Stimulated activated CD4-positive, alpha-beta T cell treated with anti-CD3 and anti-CD28 coated beads, Interleukin-2, amount 100 ng/mL, for 4 hours (primary cell): ENCODE measurements at places on chromosomes 13 and 19.

DNA sequence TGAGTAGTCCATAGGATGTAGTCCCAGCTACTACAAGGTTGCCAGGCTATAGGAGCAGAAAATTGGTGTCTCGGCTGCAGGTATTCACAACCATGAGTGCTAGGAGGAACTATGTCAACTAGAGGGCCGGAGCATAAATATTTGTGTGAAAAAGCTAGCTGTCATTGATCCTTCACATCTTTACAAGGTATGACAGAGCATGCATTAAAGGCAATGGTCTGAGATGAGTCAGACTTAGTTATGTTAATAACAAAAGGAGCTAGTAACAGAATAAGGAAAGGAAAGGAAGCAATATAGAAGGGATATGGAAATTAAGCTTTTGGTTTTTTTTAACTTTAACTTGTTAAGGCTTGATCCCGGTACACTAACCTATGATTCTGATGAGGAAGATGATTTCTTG lies 40.9 kb upstream of the PSG9 start:
- DNase-seq: no peak

- no peak for DNase-seq
Measured at GRCh38 chr13:20109037-20109436, 51.8 kb downstream of the GJA3 start.

DNA sequence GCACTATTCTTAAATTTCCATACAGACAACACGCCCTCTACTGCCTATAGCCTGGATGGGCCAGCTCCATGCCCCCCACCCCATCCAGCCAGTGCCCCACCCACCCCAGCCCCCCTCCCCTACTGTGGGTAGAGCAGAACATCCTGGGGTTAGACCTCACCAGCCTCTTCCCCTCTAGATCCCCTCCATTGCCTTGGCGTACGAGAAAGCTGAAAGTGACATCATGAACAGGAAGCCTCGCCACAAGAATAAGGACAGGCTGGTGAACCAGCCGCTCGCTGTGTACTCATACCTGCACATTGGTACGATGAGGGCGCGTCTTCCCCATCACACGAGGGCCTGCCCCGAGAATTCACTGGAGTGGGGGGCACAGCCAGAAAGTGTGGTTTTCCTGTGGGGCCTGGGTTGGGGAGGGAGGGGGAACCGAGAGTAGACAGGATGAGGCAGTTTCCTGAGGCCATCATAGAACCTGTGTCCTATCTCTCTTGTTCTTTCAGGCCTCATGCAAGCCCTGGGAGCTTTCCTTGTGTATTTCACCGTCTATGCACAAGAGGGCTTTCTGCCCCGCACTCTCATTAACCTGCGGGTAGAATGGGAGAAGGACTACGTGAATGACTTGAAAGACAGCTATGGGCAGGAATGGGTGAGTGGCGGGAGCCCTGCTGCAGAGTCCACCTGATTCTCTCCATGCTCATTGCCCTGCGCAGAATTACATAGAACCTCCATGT lies 29.1 kb downstream of the ATP12A start:
- peak; percentile 18 for DNase-seq

DNA sequence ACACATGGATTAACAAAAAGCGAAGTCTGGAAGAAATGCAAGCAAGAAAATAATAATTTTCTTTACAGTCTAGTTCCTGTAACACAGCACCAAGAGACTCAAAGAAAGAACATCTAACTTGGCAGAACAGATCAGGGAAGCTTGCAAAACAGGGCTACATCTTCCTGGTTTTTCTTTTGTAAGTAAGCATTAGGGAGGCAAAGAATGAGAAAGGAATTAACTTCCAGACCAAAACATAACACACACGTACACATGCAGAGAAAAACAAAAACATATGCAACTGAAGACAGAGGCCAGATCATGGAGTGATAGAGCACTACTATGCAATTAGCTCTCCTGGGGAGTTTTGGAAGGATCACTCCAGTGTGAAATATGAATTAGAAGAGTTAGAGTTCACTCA lies 120.5 kb downstream of the DIAPH3 start:
- no peak for DNase-seq

- DNase-seq: no peak
Measured at GRCh38 chr13:43894438-43894837, 14.7 kb downstream of the LACC1 start.

GRCh38 chr19:36963280-36963679 lies 47.1 kb downstream of the ZNF568 start:
- DNase-seq: no peak

GRCh38 chr13:50286324-50286723 lies 271.1 kb downstream of the KCNRG start:
- no peak for DNase-seq

DNA sequence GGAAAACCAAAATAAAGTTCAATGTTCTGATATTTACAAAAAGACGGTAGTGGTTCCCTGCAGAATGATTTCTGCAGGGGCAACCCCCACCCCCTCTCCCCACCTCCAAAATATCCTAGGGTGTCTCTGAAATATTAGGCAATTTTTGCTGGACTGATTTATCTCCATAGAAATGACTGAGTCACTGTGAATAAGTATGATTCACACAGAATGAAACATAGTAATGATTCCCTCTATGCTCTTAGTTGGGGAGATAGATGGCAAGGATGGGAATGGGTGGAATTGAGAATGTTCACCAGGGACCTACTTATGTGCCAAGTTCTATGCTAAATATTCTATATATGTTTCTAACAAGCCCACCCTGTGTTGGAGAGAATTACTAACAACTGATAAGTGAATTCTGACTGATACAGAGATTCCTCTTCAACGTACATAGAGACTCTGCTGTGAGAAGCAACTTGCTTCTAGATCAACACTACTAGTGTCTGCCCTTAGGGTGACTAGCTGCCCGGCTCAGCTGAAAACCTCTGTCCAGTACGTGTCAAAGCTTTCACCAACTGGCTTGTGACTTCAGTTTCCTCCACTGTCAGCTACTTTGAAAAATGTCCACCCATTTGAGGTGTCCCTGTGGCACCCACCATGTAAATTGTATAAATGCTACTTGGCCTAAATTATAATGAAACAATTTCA lies 38.4 kb upstream of the RAP2A start:
- DNase-seq: no peak

DNA sequence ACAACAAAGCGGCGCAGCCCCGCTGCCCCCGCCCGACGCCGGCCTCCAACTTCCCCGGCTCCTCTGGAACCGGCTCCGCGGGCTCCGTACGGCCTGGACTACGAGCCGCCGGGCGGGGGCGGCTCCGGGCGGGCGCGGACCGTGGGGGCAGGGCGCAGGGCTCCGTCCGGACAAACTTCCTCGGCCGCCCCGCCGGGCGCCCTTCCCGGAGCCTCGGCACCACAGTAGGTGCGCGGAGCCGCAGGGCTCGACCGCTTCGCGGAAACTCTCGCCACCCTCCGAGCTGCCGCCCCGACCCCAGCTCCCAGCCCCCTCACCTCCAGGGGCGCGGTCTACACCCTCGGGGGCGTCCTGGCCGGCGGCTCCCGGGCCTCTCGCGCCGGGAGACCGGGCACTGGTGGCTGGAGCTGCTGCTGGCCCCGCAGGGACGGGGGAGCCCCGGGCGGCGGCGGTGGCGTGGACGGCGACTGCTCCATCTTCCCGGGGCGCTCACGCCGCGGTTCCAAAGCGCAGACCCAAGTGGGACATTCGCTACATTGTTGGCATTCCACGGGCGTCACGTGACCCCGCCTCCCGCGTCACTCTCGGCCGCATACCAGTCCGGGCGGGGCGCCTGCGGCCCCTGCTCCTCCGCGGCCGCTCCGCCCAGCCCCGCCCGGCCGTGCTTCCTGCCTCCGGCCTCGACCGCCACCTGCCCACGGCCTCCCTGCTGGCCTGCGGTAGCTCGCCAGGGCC lies at the start of gene LATS2:
Gene LATS2, minus strand, starts transcription at position 558 of the 735 bp plus-strand sequence. CDS start 15,560 bp downstream, outside the sequence.
- DNase-seq: no peak

DNA sequence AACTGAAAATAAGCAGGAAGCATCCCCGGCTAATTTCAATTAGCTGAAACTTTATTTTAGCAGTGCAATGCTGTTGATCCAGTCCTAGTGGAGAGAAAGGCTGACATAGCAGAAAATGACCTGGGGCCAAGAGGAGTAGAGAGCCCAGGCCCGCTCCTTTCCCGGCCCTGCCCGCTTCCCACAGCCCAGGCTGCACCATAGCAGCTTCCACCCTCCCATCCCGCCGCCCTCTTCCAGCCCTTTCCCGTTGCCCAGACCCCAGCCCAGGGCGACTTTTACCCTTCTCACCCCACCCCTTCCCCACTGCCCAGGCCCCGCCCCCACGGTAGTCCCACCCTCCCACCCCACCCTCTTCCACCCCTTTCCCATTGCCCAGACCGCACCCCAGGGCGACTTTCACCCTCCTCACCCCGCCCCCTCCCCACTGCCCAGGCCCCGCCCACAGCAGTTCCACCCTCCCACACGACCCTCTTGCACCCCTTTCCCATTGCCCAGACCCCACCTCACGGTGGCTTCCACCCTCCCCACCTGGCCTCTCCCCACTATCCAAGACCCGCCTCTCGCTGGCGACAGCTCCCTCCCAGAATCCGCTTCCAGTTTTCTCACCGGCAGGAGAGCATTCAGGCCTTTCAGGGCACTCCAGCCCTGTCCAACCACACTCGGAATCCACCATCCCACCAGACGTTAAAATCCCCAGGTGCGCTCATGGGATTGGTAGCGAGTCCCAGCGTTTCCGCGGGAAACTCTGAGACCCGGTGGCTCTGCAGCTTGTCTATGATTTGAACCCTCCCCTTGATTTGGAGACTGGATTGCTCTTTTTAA lies 8.3 kb downstream of the ZNF160 start:
- DNase-seq: no peak

DNA sequence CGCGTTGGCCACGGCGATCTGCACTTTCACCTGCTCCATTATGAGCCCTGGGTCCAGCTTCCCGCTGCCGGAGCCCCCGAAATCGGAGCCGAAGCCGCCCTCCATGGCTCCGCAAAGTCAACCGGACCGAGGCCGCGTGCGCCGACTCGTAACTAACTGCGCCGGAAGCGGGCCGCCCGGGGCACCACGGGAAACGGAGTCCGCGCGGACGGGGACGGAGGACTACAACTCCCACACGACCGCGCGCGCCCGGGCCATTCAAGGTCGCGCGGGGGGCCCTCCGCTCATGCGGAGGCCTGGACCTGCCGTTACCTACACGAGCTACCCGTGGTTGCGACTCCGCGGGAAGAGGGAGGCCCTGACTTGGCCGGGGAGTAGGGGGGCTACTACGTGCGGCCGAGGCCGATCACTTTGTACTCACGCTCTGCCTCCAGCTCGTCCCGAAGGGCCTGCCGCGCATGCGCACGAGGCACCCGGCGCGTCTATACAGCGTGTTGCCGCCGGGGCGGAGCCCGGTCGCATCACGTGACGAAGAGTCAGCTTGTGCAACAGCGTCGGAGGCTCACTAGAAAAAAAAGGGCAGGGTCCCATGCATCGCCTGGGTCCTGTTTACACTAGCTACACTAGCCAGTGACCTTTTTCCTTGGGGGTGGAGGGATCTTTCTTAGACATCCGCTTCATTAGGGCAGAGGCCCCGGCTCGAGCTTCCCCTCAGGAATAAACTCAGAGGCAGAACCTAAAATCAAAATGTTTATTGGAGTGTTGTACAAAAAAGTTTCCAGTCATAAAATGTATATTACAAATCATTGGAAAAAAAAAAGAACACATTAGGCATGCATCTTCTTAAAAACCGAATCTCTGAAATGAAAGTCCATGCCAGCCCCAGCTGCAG lies at the start of gene TIMM13:
Gene TIMM13, minus strand, starts transcription at position 158 of the 892 bp plus-strand sequence. Its CDS starts 53 bp downstream, at position 105.
- DNase-seq: peak; percentile 94

GRCh38 chr19:29952646-29953045 lies 10.6 kb downstream of the URI1 start:
- no peak for DNase-seq

- DNase-seq: no peak
Measured at GRCh38 chr19:10681658-10682057, 19.6 kb upstream of the QTRT1 start.

GRCh38 chr13:48892053-48892687 lies 83.5 kb upstream of the FNDC3A start:
- no peak for DNase-seq

- DNase-seq: peak; percentile 62
Measured at GRCh38 chr19:3324405-3324856, 42.0 kb upstream of the NFIC start.

DNA sequence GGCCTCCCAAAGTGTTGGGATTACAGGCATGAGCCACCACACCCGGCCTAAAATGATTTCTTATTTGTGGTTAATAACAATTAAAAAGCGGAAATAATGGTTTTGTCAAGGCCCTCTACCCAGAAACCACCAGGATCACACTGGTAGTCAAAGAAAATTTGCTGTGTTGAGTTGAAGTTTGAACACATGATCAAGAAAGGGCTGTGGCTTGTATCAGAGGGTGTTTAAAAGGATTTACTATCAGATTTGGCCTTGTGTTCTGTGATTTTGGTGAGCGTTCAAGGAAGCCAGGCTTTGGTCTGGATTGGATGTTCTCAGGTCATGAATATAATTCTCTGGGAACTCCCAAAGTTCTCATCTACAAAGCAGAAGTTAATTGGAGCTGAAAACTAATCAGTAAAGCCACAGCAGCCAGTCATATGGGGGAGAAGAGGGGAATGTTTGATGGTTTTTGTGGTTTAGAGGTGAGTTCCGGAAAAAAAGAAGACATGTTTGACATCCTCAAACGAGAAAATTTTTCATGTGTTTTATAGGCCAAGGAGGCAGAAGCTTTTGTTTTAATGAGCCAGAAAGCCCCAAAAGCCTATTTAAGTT lies 10.6 kb upstream of the ZNF556 start:
- DNase-seq: no peak

DNA sequence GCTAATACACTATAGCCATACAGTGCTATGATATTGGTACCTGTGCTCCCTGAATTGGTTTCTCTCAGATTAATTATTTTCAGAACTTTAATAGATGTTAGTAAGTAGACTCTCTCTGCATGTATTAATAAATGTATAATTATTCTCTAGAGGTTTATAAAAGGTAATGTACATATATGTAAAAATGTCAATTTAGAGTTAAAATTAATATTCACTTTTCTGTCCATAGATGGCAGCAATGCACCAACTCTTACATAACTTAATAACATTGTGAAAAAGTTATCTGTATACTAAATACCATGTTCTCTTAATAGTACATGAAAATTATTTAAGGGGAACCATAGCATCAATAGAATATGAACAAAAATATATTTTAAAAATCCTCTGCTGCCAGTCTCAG lies 515.0 kb upstream of the KLHL1 start:
- DNase-seq: no peak

GRCh38 chr19:2546128-2547032 lies 70.5 kb downstream of the GADD45B start:
- no peak for DNase-seq

GRCh38 chr13:113816946-113817859 lies 46.7 kb downstream of the GAS6 start:
- peak; percentile 72 for DNase-seq

DNA sequence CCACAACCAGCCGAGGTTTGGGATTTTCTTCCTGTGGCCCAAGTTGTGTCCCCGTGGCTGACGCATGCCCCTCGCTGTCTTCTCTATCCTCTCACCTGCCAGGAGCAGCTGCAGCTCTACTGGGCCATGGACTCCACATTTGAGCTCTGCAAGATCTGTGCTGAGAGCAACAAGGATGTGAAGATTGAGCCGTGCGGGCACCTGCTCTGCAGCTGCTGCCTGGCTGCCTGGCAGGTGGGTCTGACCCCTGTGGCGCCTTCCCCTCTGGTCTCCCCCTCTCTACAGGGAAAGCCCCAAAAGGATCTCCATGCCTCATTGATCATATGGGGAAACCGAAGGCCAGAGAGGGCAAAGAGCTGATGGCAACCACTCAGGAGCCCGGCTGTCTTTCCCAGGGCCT lies 14.6 kb downstream of the CBLC start:
- DNase-seq: no peak
